GOT3 (cell line): ENCODE measurements at places on chromosomes 5 and 9.

GRCh38 chr5:120141076-120141475 is 323.0 kb upstream of the PRR16 start:
- DNase-seq = no peak

DNA sequence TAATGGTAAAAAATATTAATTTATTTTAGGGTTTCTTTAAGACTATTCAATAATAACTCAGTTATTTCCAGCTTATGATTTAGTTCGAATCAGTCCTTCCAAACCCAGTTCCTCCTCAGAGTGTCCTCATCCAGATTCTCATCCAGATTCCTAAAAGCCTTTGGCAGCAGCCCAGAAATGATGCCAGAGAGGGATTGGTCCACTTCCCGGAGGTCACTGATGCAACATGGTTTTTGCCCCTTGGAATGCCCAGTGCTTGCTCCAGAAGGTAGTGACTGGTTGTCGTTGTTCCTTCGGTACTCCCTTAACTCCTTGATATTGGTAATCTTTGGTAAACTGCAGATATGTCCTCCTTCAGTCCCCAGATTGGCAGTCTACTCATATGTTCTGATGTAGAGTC is 493.1 kb upstream of the DMAC1 start:
- DNase-seq = no peak

DNA sequence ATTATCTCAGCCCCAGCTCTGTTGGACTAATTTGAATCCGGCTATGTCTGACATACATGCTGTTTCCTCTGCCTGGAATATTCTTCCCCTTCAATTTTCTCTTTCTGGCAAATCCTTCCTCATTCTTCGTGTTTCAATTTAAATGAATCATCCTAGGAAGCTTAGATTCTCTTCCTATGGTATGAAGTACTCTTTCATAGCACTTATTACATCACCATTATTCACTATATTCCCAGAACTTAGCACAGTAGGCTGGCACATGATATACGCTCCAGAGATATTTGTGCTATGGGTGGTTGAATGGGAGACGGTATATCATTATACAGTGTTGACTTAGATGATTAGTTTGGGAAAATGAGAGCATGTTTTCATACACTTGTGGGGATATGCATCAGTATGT is 91.0 kb upstream of the JAK2 start:
- no peak for DNase-seq

DNA sequence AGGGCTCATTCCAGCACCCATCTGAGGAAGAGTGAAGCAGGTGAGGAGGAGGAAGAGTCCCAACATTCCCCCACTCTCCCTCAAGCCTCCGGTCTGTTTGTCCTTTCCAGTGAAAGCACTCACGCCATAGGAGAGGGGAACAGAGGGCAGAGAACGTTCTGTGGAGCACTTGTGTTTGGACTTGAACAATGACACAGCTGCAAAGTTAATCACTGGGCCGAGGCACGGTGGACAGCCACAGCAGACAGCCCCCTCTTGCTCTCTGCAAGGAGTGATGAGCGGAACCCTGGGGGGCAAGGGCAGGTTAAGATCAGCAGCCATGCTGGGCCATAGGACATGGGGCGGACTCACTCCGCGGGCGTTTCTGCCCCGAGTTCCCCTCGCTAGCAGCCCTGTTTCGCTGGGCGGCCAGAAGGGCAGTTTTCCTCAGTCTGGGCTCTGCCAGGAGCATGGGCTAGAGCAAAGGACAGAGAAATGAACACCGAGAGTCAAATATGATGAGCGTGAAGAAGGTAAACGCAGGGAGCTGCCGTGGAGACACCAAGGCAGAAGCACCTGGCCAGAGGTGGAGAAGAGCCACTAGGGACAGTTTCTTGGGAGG is 185.7 kb downstream of the GAPVD1 start:
- DNase-seq = no peak

- DNase-seq = no peak
Measured at GRCh38 chr9:15240927-15241326, 66.1 kb downstream of the TTC39B start.

DNA sequence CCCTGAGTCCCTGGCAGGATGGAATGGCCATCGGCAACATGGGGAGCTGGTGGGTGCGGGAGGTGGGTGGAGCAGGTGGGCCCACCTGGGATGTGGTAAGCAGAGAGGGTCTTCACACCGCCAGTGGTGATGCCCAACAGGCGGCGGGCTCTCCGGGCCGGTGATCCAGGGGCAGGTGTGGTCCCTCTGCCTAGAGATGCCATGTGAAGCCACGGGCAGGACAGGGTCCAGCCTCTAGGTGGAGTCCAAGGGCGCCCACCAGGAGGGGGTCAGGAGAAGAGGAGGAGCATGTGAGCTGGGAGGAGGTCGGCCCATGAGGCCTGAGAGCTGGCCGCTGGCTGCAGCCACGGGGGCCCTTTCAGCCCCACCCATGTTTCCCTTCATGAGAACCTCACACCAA is 221.1 kb downstream of the FANCC start:
- DNase-seq = no peak

DNA sequence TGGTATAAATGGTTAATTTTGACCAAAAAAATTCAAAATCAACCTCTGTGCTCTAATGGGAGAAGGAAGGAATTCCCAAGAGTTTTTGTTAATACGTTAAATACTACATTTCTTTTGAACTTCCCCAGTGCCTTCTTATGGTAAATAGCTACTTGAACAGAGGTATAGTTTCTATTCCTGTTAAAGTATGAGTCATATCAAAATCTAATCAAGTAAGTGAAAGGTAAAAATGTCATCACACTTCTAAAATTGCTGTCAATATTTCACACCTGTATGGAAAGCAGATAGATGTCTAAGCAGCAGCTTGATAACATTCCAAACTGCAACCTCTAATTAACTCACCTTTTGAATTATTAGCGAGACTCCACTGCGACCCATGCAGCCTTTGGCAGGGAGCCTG is 214.1 kb upstream of the MEF2C start:
- DNase-seq = no peak

DNA sequence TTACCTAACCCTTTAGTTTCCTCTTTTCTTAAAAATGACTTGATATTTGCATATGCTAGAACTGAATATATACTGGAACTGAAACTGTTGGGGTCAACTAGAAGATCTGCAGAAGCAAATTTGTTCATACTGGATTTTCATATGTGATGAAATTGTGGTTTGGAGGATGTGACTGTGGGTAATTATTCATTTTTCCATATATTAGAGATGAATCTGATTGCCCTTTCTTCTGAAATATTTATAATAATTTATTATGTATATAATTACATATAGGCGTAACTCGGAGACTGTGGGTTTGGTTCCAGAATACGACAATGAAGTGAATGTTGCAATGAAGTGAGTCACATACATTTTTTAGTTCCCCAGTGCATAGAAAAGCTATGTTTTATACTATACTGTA is 149.1 kb downstream of the ATP10B start:
- no peak for DNase-seq

DNA sequence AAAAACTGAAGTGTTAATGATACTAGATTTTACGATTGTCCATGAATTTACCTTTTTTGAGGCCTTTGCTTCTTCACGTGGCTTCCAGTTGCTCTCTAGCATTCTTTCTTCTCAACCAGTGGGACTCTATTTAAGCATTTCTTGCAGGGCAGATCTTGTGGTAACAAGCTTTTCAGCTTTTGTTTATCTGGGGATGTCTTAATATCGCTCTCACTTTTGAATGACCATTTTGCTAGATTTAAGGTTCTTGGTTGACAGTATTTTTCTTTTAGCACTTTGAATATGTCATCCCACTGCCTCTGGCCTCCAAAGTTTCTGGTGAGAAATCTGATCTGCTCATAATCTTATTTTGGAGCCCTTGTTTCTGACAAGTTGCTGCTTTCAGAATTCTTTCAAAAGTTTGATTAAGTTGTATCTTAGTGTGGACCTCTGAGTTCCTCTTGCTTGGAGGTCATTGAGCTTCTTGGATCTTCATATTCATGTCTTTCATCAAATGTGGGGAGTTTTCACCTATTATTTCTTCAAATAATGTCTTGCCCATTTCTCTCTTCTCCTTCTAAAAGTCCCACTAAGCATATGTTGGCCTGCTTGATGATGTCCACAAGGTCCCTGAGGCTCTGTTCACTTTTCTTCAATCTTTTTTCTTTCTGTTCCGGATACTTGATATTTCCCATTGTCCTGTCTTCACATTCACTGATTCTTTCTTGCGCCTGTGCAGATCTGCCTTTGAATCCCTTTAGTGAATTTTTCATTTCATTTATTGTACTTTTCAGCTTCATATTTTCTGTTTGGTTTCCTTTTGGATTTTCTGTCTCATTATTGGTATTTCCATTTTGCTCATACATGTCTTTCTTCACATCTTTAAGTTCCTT is 8.8 kb downstream of the EXOC3 start:
- no peak for DNase-seq

- no peak for DNase-seq
Measured at GRCh38 chr9:92392690-92393089, 11.7 kb downstream of the OGN start.

DNA sequence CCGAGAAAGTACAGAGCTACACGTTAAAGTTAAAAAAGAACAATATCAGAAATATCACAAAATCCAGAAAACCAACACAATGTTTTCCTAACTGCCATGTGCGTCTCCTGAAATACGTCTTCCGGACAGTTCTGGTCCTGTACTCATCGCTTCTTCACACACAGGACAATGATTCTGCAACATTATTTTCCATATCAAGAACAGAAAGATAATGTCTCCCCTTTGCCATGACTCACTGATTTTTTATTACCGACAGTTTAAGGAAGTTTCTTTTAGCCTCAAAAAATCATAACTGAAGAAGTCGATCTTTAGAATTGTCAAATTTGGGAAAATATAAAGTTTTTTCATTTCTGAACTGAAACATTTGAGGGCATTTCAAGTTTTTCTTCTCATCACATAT is 2.5 kb downstream of the TBC1D9B start:
- no peak for DNase-seq

DNA sequence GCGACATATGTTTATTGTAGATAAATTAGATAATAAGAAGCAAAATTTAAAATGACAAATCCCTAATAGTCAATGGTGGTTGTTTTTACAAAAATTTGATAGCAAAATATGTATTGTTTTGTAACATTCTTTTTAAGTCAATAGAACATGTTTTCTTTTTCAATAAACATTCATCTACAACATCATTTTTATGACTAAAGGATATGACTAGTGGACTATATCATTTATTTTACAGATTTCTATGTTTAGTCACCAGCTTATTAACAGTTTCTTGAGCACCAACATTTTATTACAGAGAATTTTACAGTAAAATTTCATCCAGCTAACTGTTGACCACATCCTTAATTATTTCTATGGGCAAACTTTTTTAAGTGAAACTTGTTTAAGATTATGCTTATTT is 114.7 kb upstream of the IL7R start:
- no peak for DNase-seq

GRCh38 chr5:160089531-160089930 is 29.7 kb downstream of the PWWP2A start:
- no peak for DNase-seq

- DNase-seq = no peak
Measured at GRCh38 chr9:97501177-97501971, at the start of gene TMOD1. TSS of gene TMOD1 (plus strand) at chr9:97501666. CDS start at chr9:97524189, 22,523 bp downstream.

GRCh38 chr9:130341128-130341527 is 75.6 kb downstream of the HMCN2 start:
- DNase-seq = no peak

DNA sequence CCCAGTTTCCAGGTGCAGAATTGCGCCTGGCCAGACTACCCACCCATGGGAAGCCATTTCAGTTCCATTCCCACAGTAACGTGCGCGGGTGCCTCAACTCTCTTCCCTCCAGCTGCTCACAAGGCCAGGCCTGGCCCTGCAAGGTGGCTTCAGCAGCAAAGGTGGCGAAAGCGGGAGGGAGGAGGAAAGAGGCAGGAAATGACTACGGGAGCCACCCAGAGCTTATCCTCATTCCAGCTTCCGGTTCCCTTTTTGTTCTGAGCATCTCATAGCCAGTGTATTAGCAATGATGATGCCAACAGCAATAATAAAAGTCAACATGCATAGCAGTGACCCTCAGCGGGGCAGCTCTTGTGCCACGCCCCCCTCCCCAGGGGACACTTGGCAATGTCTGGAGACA is 101.5 kb upstream of the BOD1 start:
- DNase-seq = no peak

GRCh38 chr5:133262690-133263089 is 210.9 kb downstream of the HSPA4 start:
- DNase-seq = no peak

DNA sequence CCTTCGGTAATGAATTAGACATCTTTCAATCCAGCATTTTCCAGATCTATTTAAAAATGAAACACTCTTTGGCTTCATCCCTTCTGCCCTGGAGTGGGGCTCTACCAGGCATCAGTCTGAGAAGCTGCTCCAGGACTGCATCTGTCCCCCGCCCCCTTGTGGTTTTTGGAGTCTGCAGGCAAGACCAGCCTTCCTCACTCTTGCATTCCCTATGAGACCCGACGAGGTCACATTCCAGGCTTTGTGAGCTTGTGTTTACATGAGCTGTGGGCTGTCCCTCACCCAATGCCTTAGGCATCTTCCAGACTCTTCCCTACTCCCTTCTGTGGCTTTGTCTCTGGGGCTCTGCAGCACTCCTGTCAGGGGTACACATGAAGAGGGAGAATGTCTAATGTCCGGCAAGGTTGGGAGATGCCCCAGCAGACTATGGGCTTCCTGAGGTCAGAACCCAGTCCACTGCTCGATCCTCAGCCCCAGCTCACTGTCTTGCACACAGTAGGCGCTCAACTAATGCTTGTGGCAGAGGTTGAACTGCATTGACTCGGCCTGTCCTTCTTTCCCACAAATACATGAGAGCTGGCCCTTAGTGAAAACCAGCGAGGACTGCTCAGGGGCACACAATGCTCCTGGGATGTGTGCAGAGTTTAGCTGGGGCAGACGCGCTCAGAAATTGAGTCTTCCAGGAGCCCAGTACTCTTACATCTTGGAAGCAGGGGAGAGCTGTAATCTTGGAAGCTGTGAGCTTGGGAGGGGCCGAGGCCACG is 11.7 kb upstream of the GADD45G start:
- DNase-seq = no peak

DNA sequence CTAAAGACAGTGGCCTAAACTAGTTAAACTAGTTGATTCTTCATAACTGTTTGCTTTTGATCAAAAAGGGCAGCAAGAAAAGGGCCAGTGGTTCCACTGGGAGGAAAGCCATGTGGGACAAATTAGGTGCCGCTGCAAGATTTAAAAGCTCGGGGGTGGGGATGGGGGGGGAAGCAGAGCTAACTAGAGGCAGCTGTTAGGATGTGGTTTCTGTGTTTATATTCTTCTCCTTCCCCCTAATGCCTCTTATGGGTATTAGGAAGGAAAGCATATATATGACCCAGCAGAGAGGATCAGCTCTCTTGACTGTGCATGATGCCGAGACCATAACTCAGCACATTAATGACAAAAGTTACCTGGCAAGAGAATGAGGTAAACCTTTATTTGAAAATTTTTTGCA is 65.7 kb downstream of the EFNA5 start:
- DNase-seq = no peak
